ENCODE measurements at places on chromosomes 11 and 22.
A peak's percentile ranks its signal among the peaks of the same experiment; 100 is the strongest.

DNA sequence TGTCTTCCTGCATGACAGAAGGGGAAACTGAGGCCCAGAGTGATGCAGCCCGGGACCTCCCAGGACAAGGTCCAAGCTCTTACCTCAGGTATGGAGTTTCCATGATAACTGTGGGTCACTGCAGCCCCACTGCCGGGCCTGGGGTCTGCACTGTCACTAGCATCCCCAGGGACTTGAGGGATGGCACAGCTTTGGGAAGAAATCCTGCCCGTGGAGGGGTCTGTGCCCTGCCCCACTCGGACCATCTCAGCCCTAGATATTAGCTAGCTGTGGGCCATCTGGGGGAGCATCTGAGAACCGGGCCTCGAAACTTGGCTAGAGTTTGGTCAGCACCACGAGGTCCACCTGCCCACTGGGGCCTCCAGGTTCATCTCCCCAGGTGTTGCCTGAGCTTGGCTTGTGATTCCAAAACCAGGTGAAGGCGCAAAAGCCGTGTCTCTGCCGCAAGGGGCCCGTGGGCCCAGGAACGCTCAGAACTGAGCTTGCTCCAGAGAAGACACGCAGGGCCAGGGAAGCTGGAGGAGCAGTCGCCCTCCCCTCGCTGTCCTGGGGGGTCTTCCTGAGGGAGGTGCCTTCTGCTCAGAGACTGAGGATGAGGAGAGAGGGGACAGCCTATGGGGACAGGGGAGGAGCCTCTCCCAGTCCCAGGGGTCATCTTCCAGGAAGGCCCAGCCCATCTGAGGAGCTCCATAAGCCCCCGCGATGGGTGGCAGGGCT lies 4.8 kb downstream of the LINC01488 start:
- peak; percentile 46 for DNase-seq

GRCh38 chr11:124917115-124917637 lies 1.9 kb upstream of the HEPN1 start:
- DNase-seq = no peak

- no peak for DNase-seq
Observed at GRCh38 chr11:72864702-72865655, 50.8 kb downstream of the ATG16L2 start.

- DNase-seq = no peak
Observed at GRCh38 chr11:67400942-67401494, 640 bp downstream of the PPP1CA start.

DNA sequence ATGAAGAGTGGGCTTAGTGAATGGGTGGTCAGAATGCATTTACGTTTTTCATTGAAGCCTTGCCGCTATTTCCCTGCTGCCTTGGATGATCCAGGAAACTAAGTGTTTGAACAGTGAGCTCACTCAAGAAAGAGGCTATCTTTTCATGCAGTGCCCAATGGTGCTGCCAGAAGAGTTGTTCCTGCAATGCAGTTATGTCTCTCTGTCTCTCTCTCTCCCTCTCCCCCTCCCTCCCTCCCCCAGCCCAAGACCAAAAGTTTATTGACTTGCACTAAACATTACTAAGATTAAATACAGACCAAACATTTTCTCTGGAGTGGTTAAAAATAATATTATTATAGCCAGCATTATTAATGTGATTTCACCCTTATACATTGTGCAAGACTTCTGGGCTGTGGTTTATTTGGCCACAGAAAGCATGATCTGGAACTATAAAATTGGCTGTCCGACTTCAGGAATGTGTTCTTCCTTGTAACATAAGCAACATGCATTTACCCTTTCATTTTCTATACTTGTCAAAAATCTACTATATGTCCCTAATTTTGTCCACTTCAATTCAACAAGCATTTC lies 6.6 kb upstream of the FUT4 start:
- DNase-seq = no peak

DNA sequence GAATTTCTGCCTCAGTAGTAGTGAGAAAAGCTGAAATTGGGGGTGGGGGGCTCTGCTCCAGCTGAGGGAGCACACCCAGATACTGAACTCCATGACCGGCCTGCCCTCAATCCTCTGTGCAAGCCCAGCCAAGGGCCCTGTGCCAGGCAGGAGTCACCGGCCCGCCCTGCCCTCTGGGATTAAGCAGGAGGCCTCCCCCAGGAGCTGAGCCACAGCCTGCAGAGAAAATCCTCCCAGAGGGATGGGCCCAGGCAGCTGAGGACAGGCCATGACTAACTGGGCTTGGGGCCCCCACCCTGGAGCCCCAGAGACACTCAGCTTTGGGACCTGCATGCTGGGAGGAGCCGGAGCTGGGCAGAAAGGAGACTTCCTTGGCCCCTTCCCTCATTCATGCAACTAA lies 48.8 kb downstream of the MN1 start:
- no peak for DNase-seq

DNA sequence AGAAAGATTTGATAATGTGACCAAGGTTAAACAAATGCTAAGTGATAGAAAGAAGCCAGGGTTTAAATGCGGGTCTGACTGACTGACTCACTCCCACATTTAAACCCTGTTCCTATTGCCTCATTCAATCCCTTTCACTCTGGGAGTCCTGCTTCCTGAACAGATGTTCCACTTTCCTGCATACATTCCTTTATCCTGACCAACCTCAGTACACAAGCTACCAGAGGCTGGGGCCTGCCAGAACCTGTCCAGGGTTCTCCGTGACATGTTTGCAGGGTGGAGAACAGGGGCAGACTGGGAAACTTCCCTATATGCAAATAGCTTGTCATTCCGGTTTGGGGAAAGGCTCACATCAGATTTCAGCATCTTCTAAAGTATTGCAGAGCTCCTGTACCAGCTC lies 3.0 kb upstream of the ANKK1 start:
- no peak for DNase-seq

DNA sequence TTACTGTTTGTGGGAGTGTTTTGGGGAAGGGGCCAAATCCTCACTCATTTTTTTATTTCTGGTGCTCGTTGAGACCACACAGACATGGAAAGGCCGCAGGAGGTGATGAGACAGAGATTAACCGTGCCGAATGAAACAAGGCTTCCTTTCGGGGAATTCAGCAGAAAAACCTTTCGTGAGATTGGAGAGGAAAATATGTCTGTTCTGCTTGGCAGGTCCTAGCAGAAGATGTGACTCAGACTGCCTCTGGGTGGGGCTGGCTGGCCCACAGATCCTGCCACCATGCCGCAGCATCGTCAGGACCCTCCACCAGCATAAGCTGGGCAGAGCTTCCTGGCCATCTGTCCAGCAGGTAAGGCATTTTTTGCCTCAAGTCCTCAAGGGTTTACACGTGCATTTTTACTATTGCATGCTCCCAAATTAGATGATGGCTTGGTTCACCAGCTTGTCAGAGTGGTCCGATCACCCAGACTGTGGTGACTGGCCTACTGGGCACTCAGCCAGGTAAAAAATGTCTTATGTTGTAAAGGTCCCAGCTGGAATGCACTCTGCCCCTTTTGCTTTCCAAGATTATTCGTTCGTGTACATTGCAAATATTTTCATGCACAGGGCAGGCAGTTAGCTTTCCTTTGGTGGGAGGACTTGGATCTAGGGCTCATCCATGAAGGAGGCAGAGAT lies 1.5 kb downstream of the DDB2 start:
- DNase-seq = no peak

GRCh38 chr11:63462137-63462536 lies 28.8 kb downstream of the PLAAT5 start:
- DNase-seq = no peak

DNA sequence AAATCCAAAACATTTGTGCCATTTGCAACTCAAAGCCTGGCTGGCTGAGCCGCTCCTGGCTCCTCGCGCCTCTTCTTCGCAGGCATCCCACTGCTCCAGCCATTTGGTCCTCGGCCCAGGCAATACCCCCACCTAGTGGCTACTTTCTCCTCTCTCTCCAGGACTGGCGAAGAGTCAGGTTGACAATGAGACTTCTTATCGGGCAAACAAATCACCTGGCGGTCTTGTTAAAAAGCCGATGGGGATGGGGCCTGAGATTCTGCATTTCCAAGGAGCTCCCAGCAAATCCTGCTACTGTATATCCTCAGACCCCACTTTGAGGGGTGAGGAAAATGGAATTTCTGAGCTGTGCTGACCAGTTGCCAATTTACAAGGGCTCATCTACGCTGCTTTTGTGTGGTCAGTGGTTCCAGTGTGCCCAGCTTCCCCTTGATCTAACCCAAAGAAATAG lies 89.0 kb downstream of the ISX start:
- DNase-seq = peak; percentile 66

DNA sequence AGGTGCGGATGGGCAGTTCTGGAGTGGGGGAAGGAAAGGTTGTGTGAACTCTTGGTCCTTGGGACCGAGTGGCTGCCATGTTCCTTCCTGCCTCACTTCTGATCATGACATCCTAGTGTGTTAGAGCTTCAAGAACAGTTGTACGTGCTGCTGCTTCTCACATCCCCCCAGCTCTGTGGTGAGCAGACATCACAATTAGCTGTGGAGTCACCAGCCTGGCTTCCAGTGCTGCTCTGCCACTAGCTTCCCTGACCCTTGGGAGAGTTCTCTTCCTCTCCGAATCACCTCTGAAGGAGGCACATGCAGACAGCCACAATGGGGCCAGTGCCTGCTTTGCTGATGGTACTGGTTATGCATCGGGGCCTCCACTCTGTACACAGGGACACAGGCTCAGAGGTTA lies 6.2 kb upstream of the RAB1B start:
- peak; percentile 25 for DNase-seq

GRCh38 chr22:21832291-21833290 lies 34.9 kb downstream of the MAPK1 start:
- DNase-seq = no peak

GRCh38 chr11:44192017-44192385 lies 96.5 kb downstream of the EXT2 start:
- DNase-seq = no peak

DNA sequence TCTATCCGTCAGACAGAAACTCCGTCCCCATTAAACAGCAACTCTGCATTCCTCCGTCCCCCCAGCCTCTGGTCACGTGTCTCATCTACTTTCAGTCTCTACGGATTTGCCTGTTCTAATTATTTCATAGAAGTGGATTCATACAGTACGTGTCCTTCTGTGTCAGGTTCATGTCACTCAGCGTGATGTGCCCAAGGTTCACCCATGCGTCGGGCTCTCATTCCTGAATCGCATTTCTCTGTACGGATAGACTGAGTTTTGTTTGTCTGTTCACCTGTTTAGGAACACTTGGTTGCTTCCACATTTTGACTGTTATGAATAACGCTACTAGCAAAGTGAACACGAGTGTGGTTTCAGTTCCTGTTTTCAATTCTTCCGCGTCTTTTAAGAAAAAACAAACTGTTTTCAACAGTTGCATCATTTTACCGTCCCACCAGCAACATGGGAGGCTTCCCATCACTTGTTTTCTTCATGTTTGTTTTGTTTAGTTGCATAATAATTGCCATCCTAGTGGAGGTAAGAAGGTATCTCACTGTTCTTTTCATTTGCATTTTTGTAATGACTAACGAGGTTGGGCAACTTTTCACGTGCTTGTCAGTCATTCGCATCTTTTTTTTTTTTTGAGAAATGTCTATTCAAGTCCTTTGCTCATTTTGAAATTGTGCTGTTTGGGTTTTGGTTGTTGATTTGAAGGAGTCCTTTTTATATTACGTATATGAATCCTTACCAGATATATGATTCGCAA lies 8.9 kb upstream of the NLRP6 start:
- no peak for DNase-seq

DNA sequence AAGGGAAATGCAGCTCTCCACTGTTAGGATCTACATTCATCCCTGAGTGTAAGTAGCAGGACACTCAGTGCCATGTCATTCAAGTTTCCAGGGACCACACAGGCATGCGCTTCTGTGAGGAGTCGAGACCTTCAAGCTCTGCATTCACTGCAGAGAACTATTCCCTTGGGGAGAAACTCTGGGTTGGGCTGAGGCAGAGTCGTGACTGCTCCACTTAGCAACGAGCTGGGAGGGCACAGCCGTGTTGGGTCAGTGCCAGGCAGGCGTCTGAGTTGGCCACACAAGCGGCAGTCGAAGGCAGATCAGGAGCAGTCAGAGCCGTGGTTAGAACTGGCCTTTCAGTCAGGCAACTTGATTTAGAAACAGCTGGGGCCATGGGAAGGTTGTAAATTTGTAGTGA lies 14.7 kb downstream of the MPEG1 start:
- DNase-seq = peak; percentile 80

DNA sequence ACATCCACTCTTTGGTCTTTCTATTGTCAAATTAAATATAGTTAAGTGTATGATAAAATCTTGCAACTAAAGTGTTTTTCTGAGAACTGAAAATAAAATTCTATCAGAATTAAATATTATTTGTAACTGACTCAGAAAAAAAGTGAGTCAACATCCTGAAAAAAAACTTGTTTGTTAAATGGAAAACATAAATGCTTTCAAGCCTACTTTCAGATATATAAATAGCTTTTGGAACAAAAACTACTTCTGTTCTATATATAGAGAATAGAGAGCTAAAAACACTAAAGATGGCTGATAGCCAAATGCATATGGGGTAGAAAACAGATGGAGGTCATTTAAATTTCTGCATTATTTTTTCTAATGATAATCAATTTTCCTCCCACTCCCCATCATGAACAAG lies 61.8 kb downstream of the PIK3C2A start:
- DNase-seq = no peak

GRCh38 chr11:71112990-71113389 lies 139.4 kb downstream of the SHANK2 start:
- DNase-seq = no peak

GRCh38 chr11:78645226-78646202 lies 70.8 kb upstream of the NARS2 start:
- DNase-seq = peak; percentile 89

GRCh38 chr11:92180226-92180625 lies 44.4 kb upstream of the FAT3 start:
- no peak for DNase-seq

DNA sequence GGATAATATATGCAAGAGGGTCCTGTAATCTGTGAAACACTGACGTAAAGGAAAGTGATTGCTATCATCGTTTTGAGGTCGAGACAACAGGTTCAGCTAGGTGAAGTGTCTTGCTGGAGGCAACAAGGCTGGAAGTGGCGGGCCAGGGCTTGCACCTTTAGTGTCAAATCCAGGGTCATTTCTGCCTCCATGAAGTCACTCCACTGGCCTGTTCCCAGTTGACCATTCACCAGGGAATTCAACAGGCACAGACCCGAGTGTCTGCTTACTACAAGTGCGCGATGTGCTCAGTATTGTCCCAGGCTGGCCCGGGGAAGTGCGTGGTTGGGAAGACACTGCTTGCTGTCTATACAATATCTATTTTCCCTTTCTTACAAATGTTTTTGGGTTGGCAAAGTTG lies 225.0 kb downstream of the CEP164 start:
- no peak for DNase-seq

- DNase-seq = no peak
Observed at GRCh38 chr11:76997512-76997911, 36.7 kb upstream of the B3GNT6 start.

DNA sequence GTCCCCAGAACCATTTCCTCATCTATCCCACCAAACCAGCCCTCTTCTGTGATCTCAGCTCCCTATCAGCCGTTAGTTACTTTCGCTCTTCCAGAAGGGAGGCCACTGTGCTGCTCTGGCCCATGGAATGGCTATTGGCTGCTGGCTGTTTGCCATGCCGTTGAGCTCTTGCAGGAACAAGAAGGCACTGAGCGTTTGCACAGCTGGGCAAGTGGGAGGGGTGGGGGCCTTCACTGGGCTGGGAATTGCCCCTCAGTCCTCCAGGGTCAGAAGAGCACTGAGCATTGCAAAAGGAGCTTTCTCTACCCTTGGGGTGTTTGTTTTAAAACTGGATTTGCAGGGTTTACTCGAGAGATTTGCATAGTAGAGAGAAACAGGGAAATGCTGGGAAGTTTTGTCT lies 129.0 kb upstream of the PARVA start:
- DNase-seq = peak; percentile 99
